ENCODE measurements at places on chromosomes 4 and X. TPM values are rescaled to one million over a fixed set of nuclear protein-coding genes. Genes with fewer than 3 reads are reported as not detected.

Gene BCLAF3
- total RNA-seq: 5.6 TPM

Gene AREG
- not detected for total RNA-seq

Gene TRPC5OS
- total RNA-seq: 0.22 TPM

Gene SPANXC
- total RNA-seq: not detected

Gene MTTP
- 0.04 TPM for total RNA-seq
